OCI-M1 (cell line): ENCODE measurements at places on chromosomes 13 and 19.

DNA sequence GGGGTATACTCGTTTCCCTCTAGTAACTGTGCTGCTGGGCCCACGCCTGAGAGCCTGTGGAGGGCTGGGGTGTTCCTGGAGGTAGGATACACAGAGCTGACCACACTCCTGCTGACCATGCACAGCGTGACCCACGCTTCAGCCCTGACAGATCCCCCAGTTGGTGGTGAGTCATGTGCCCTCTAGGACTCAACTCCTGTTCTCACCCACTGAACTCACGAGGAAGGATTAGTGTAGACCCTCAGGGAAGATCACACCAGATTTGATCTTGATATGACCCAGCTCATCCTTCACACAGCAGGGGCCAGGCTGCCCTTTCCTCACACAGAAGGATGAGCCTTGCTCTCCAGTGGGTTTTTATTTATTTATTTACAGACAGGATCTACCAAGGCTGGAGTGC is 13.3 kb upstream of the ACP7 start:
- no peak for DNase-seq

DNA sequence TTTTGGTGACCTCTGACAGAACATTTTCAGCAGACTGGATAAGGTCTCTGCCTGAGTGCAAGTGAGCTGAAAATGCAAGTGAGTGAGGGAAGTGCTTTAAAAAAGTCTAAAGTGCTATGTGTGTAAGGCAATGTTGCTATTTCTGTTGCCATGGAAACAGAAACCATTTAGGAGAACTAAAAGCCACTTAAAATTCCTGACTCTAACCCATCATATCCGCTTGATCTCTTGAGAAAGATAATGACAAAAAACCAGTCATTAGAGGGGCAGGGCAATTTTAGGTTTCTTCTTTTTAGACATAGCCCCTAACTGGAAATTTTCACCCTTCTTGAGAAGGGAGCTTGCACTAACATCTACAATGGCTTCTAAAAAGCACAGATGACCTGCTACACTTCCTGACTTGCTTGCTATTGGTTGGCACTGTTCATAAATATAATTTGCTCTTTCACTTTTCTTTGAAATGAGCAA is at the start of gene CYSLTR2:
Gene CYSLTR2, plus strand, starts transcription at position 458 of the 468 bp plus-strand sequence. CDS start 52,889 bp downstream, outside the sequence.
- DNase-seq: peak; percentile 88

GRCh38 chr13:38176664-38177063 is 173.0 kb upstream of the UFM1 start:
- DNase-seq: no peak

GRCh38 chr19:52070496-52070895 is 21.9 kb upstream of the ZNF432 start:
- DNase-seq: no peak

DNA sequence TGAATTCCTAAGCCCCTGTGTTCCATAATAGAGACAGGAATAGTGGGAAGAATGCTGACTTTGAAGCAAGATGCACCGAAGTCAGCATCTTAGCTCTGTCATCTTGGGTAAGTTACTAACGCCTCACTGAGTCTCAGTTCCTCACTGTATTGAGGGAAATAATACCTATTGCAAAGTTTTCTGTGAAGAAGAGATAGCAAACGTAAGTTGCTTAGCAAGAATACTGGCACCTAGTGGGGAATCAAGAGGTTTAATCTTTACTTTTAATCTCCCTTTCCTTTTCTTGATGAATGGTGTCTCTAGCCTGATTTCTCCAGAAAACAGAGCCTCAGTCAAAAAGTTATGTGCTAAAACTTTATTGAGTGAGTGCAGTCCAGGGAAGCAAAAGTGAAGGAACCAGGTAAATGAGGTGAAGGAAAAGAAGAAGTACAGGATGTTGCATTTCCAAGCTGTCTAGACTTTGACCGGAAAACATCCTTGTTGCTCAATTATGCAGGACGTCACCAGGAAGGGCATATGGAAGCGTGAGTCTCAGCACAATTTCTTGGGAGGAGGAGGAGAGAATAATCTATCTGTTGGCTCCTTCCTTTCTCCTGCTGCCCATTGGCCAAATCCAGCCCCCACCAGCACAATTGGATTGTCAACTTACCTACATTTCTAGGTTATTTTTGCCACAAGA is 210.0 kb downstream of the B3GLCT start:
- peak; percentile 5 for DNase-seq

DNA sequence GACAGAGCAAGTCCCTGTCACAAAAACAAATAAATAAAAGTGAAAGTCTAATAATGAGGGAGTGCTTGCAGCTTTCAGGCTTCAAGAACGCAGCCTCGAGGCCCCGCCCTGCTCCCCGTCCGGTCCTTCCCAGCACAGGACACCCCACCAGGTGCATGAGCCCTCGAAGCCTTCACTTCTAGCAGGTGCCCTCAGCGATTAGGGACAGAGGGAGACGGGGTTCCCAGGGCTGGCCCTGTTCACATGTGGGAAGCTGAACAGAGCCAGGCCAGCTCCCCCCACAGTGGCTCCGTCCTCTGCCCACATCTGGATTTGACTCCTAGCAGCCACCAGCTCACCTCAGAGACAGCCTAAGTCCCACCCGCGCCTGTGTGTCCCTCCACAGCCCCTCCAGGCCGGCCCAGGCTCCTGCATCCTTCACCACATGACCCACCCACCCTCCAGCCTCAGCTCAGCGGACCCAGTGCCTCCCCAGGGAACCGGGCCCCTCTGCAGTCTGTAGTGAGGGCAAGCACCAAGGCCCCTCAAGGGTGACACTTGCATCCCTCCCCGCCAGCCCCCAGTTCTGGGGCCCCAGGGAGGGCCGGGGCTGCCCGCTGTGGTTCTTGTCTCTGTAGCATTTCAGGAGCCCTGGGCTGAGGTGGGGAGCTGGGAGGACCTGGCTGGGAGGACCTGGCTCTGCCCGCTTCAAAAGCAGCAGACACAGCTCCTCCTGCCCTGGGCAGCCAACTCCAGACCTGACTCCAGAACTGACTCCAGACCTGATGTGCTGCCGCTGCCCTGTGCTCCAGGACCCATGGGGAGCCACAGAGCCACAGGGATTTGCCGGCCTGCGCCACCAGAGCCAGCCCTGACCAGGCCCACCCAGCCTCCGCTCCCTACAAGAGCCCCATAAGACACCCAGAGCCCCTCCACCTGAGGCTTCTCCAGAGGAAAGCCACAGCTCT is 27.2 kb downstream of the GPX4 start:
- DNase-seq: no peak

DNA sequence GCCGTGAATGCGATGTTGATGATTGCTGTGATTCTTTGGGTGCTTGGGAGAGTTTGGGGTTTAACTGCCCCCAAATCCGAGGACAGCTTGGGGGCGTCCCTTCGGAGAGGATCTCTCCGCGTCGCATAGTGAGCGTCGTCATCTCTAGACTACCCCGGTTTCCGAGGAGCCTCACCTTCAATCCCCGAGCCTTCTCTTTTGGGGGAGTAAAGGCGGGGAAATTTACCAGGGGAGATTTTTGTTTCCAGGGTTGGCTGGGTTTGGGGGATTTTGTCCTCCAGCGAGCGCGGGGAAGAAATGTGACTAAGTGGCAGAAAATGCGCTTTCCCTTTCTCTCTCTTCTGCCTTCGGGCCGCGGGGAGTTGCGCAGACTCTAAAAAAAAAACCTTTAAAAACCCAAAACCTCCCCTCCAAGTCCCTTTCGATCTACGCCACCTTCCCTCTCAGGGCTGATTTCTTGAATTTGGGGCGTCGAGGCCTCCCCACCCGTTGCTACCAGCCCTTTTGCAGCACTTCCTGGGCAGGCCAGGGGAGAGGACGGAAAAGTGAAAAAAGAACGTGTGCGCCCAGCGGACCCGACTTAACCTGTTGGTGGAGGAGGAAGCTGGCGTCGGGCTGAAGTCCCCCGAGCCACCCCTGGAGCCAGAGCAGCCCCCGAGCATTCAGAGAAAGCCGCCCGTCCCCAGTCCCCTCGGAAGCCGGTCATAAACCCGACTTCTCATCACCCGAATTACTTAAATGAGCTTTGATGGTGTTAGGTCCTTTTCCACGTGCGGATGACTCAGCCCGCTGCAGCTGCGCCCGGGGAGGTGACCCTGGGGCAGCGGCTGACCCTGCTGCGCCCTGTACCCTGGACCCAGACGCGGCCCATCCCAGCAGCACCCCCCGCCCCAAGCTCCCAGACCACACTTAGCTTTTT is 17.7 kb downstream of the NFIX start:
- no peak for DNase-seq

GRCh38 chr13:109672545-109672944 is 113.8 kb downstream of the IRS2 start:
- no peak for DNase-seq

GRCh38 chr19:33558856-33559255 is 37.3 kb upstream of the PEPD start:
- DNase-seq: no peak
